ENCODE measurements at places on chromosomes 16 and 17. TPM values are rescaled to one million over a fixed set of nuclear protein-coding genes. Genes with fewer than 3 reads are reported as not detected.

OMG gene
- 2.3 TPM for total RNA-seq

MYOCD gene
- 37.3 TPM for total RNA-seq

HBA1 gene
- total RNA-seq, result 54.8 TPM

GRCh38 chr16:1740781-1741490, 30.4 kb downstream of the NME3 start:
- no peak for DNase-seq

DNA sequence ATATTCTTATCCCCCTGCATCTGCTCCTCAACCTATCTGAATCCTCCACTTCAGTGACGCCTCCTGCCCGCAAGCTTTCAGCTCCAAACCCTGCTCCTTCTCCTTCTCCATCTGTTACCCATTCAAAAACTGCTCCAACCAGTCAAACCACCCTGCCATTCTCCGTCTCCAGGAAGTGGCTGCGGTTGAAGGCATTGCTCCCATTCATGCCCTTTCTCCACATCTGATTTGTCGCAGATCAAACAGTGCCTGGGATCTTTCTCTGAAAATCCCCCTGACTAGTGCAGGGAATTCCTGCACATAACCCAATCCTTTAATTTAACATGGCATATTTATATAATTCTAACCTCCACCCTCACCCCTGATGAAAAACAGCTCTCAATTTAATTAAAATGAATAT, 56.3 kb downstream of the SLFN5 start:
- DNase-seq, result peak; percentile 62

DNA sequence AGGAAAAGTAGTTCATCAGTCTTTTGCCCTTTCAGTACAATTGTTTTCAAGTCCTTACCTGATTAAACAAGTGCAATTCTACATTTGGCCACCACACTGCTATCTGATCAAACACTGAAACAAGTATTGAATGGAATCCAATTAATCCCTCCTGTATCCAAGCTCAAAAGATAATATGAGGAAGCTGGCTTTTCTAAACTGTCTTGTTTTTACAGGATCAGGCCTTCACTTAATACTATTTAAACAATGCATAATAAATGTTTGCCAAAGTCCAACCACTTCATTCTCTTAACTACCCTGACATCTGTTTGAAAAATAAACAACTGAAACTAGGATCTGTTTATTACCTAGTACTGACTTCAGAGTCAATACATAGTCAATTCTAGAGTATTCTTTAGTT, 131.6 kb downstream of the MRTFB start:
- no peak for DNase-seq

DNA sequence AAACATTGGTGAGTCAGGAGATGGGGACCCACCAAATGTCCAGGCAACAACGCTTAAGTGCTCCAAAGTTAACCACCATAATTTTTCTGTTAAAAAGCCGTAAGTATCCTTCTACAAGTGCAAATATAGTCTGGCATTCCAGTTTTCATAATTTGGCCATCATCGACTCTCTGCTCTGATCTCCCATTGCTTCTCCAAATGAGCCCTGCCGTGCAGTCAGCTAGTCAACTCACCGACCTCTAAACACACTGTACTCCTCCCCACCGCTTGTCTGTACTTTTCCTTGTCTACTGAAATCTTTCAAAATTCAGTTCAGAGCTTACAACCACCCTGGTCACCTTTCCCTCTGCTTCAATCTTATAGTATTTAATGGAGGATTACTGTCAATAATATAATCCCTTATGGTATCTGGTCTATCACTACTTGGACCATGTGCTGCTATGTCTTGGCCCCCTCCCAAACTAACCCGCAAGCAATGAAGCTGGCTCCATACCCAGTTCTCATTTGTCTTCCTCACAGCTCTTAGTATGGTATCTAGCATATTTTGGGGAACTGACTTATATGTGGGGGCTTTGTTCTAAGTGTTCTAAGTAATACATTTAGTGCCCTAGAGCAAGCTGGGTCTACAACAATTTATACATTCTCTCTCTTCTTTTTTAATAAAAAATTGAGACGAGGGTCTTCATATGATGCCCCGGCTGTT, 52.7 kb upstream of the SLC25A19 start:
- no peak for DNase-seq
